Tibial nerve (tissue), 4 donors: ENCODE measurements at places on chromosomes 6 and 20. TPM values are rescaled to one million over a fixed set of nuclear protein-coding genes. Genes with fewer than 3 reads are reported as not detected.
A peak's percentile ranks its signal among the peaks of the same experiment; 100 is the strongest.

The CST7 gene
- 0.84 TPM for total RNA-seq

DNA sequence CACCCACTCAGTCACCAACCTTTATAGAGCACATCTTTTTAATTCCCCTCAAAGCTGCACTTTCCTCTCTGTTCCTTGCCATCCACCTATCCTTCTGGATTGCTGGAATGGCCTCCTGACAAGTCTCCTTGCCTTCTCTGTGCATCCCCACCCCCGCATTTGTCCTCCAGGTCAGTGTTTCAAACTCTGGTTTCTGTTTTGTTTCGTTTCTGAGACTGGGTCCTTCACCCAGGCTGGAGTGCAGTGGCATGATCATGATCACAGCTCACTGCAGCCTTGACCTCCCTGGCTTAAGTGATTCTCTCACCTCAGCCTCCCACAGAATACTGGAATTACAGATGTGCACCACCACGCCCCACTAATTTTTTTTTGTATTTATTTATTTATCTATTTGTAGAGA, 96.2 kb downstream of the PLCB1 start:
- DNase-seq: no peak
- H3K4me3 ChIP-seq: no peak overlapping the region
- H3K27me3 ChIP-seq: no peaks in the 10 kb centered on the region
- no peaks in the 10 kb centered on the region for H3K4me1 ChIP-seq

The CLIC5 gene
- total RNA-seq: 33.1 TPM

DNA sequence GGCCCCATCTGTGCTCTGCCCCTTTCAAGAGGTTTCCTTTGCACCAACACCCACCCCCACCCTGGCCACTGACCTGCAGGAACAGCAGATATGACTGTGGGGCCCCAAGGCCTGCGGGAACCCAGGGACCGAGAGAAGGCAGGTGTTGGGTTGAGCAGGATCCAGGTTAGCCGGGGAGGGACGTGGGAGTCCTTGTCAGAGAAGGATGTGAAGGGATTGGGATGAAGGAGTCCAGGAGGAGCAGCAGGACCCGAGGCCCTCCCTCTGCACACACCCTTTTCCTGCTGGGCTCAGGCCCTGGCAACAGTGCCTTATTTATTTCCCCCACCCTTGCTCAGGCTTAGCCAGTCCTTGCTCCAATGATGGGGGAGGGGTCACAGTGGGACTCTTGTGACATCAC, 193.0 kb upstream of the PROKR2 start:
- H3K36me3 ChIP-seq: no peaks in the 10 kb centered on the region
- no peak overlapping the region for H3K4me3 ChIP-seq
- DNase-seq: no peak
- no peaks in the 10 kb centered on the region for H3K27me3 ChIP-seq
- H3K27ac ChIP-seq: no peak overlapping the region
- H3K4me1 ChIP-seq: no peaks in the 10 kb centered on the region

GRCh38 chr6:135212935-135213334, 31.8 kb downstream of the MYB start:
- no peaks in the 10 kb centered on the region for H3K36me3 ChIP-seq
- no peak for DNase-seq
- H3K4me1 ChIP-seq: no peaks in the 10 kb centered on the region
- H3K27me3 ChIP-seq: no peaks in the 10 kb centered on the region

DNA sequence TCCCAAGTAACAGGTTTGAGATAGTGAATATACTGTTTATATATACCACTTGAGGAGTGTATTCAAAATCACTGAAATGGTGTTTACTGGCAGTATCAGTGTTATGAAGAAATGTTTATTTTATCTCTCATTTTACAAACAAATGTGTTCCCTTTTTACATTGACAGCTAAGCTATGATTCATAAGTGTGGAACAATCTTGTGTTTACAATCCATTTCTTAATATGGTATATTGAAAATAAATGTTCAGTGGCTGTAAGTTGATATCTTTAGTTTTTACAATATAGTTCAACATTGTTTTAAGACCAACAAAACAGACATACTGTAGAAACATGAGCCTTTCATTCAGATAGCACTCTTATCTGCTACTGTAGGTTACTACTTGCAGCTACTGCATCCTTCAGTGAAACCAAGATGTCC, 14.3 kb downstream of the PHF3 start:
- no peak overlapping the region for H3K4me3 ChIP-seq
- no peaks in the 10 kb centered on the region for H3K27me3 ChIP-seq
- H3K27ac ChIP-seq: no peak overlapping the region
- DNase-seq: no peak

- H3K27me3 ChIP-seq: no peaks in the 10 kb centered on the region
- DNase-seq: no peak
- no peak overlapping the region for H3K27ac ChIP-seq
- H3K4me3 ChIP-seq: no peak overlapping the region
Observed at GRCh38 chr6:36929152-36929551, 25.4 kb upstream of the PI16 start.

The APMAP gene
- 49.2 TPM for total RNA-seq

The SMIM13 gene
- 6.3 TPM for total RNA-seq

GRCh38 chr6:89708316-89708715, 69.8 kb upstream of the LYRM2 start:
- H3K27me3 ChIP-seq: no peaks in the 10 kb centered on the region
- H3K4me1 ChIP-seq: no peaks in the 10 kb centered on the region
- H3K4me3 ChIP-seq: no peak overlapping the region

The OXT gene
- not detected for total RNA-seq

DNA sequence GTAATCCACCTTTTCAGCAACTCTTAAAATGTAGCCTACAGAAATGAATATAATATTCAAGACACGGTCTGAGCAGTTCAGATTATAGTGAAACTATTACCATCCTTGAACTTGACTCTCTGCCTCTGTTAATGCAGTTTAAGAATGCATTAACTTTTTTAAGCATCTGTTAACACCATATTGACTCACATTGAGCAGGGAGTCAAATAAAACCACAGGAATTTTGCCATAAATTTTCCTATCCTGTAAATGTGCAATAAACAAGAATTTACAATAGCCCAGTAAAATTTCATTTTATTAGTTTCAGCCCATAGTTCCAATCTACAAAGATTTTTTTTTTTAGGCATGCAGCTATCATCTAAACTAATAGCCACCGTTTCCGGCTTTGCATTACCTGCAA, 239.2 kb upstream of the DEFB112 start:
- H3K36me3 ChIP-seq: no peaks in the 10 kb centered on the region
- no peaks in the 10 kb centered on the region for H3K27me3 ChIP-seq
- H3K27ac ChIP-seq: no peak overlapping the region
- H3K4me1 ChIP-seq: no peaks in the 10 kb centered on the region

The SIRPA gene
- 31.7 TPM for total RNA-seq

- no peak overlapping the region for H3K27ac ChIP-seq
- no peak overlapping the region for H3K4me3 ChIP-seq
- H3K4me1 ChIP-seq: no peaks in the 10 kb centered on the region
- DNase-seq: no peak
- H3K27me3 ChIP-seq: no peaks in the 10 kb centered on the region
- no peaks in the 10 kb centered on the region for H3K36me3 ChIP-seq
Observed at GRCh38 chr6:47924001-47924400, 142.2 kb downstream of the OPN5 start.

DNA sequence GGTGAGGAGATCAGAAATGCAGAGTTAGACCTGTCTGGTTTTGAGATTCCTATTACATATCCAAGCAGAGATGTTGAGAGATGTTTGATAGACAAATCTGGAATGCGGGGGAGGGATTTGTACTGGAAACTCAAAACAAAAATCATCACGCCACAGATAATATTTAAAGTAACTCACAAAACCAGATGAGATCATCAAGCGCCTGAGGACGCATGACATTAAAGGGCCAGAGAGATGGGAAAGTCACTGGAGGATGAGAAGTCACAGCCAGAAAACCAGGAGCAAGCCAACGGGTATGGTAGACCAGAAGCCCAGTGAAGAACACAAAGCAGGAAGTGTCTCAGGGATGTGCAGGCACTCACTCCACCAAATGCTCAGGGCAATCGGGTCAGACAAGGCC, 87.7 kb downstream of the DLL1 start:
- peak; percentile 1 for DNase-seq
- no peaks in the 10 kb centered on the region for H3K4me1 ChIP-seq
- H3K4me3 ChIP-seq: no peak overlapping the region
- no peaks in the 10 kb centered on the region for H3K27me3 ChIP-seq

GRCh38 chr6:37017606-37018197, 12.2 kb downstream of the FGD2 start:
- no peaks in the 10 kb centered on the region for H3K36me3 ChIP-seq
- no peak for DNase-seq
- H3K4me3 ChIP-seq: no peak overlapping the region
- H3K4me1 ChIP-seq: peaks cover 3% of the 10 kb centered on the region
- no peaks in the 10 kb centered on the region for H3K27me3 ChIP-seq

The ZSCAN16 gene
- 9.9 TPM for total RNA-seq

The SLCO4A1 gene
- 29.1 TPM for total RNA-seq

The PNPLA1 gene
- not detected for total RNA-seq

The PLG gene
- total RNA-seq: not detected

DNA sequence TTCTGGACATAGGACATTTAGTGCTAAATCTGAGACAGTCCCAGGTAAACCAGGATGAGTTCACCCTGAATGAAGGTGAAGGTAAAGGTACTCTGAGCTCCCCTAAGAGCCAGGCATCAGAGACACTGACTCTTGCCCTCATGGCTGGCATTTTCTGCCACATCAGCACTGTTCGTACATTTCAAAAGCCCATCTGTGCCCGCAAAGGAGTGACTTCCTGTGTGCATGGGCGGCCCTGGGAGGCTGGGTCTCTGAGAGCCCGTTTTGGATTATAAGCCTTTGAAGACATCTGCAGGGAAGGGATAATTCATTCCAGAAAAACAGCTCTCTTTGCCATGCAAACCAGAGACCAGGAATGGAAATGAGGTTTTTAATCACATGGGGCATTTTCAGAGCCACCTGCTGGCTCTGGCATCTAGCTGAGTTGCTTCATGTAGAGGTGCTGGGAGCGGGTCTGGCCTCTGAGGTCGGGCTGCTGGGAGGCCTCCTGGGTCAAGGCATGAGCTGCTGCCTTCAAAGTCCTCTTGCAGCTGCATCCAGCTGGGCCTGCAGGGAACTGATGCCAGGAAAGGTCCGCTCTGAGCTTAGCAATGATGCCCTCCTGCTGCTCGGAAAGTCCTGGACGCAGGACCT, 348.3 kb downstream of the DHX35 start:
- no peak for DNase-seq
- no peaks in the 10 kb centered on the region for H3K36me3 ChIP-seq
- no peak overlapping the region for H3K4me3 ChIP-seq
- no peak overlapping the region for H3K27ac ChIP-seq

The C6orf58 gene
- not detected for total RNA-seq

- H3K27me3 ChIP-seq: no peaks in the 10 kb centered on the region
- no peak for DNase-seq
- H3K4me3 ChIP-seq: no peak overlapping the region
- no peaks in the 10 kb centered on the region for H3K4me1 ChIP-seq
Observed at GRCh38 chr20:46275091-46275490, 33.2 kb downstream of the CDH22 start.

- H3K36me3 ChIP-seq: no peaks in the 10 kb centered on the region
- H3K27me3 ChIP-seq: peaks cover 8% of the 10 kb centered on the region
- DNase-seq: no peak
- H3K4me3 ChIP-seq: no peak overlapping the region
- no peaks in the 10 kb centered on the region for H3K4me1 ChIP-seq
Observed at GRCh38 chr20:51195419-51195901, 172.6 kb upstream of the KCNG1 start.

DNA sequence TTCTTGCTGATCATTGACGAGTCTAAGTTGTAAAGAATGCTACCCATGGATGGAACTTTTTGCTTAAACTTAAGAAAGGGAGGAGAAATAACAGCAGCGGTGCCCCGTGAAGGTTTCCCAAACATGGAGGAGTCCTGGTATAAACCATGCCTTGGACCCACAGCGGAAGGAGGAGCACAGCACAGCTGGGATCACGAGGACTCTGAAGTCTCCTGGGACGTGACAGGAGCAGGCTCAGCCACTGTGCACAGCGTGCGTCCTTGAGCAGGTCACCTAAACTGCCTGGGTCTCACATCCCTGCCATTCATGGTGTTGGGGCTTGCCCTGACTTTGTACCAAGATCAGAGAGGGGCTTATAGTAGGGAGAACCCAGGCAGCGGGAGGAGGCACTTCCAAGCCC, 56.1 kb upstream of the UNC93A start:
- no peaks in the 10 kb centered on the region for H3K4me1 ChIP-seq
- H3K27me3 ChIP-seq: no peaks in the 10 kb centered on the region
- no peak overlapping the region for H3K27ac ChIP-seq
- no peak for DNase-seq
- no peak overlapping the region for H3K4me3 ChIP-seq

The PTCRA gene
- total RNA-seq: not detected
